HuH-7 (cell line): ENCODE measurements at places on chromosomes 16 and 17.

DNA sequence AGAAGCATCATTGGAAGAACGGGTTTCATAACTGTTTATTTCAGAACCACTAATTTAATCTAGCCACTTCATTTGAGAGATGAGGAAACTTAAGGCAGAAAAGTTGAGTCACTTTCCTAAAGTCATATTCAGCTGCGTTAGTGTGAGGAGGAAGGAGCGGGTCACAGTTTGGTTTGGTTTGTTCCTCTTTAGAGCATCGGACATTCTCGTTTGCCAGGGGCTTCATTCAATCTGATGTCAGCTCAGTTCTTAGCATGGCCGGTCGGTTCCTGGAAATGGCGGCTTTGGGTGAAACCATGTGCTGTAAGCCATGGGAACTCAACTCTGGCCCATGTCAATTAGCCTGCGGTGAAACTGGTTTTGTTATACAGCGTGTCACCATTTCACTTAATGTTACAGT is 186.5 kb downstream of the LGALS9B start:
- no peak for DNase-seq

GRCh38 chr17:62688398-62689160 is 61.1 kb downstream of the MRC2 start:
- no peak for DNase-seq

DNA sequence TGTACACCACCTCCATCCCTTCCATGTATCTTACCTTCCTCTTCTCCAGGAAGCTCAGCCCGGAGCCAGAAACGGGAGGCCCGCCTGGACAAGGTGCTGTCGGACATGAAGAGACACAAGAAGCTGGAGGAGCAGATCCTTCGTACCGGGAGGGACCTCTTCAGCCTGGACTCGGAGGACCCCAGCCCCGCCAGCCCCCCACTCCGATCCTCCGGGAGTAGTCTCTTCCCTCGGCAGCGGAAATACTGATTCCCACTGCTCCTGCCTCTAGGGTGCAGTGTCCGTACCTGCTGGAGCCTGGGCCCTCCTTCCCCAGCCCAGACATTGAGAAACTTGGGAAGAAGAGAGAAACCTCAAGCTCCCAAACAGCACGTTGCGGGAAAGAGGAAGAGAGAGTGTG is 756 bp upstream of the MVP start:
- no peak for DNase-seq

DNA sequence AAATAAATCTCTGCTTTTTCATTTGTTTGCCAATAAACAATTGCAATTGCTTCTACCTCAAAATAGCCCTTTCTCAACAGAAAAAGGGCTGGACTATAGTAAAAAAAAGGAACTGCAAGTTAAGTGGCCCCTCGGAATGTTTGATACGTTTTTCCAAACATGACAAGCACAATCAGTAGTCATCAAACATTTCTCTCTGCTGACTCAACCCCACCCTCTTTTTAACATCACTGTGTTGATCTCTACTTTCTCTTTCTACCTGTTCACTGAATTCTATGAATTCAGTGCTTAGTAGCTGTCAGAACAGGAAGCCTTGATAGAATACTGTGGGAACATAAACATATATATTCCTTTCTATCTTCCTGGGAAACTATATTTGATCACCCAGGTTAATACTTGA is 116.5 kb upstream of the AXIN2 start:
- DNase-seq = no peak

DNA sequence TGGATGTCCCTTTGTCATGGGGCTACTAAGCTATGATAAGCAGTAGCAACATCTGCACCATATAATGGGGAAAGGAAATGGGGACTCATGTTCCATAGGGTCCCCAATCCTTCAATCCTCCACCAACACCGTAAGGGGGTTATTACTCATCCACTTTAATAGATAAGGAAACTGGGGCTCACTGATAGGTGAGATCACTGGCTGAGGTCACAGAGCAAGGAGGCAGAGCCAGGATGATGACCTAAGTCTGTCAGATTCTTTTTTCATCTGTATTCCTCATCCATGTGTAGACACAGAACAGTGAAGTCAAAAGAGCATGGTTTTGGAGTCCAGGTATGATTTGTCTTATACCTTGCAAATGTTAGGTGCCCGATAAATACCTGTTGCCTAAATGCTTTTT is 10.5 kb upstream of the ADAMTS18 start:
- DNase-seq = no peak

GRCh38 chr17:58763263-58763662 is 7.6 kb downstream of the PPM1E start:
- DNase-seq = no peak
